ENCODE measurements at places on chromosomes 3 and 15. TPM values are rescaled to one million over a fixed set of nuclear protein-coding genes. Genes with fewer than 3 reads are reported as not detected.

ADAMTS9 gene
- 3.7 TPM for total RNA-seq

ANP32A gene
- 58.0 TPM for total RNA-seq

ZMYND10 gene
- 0.91 TPM for total RNA-seq

SAXO2 gene
- total RNA-seq = 0.30 TPM

DPPA2 gene
- total RNA-seq = not detected

ANKRD63 gene
- not detected for total RNA-seq

ATP1B3 gene
- total RNA-seq = 75.1 TPM

CCDC33 gene
- total RNA-seq = not detected

IL17RC gene
- total RNA-seq = 22.2 TPM

MCTP2 gene
- 8.9 TPM for total RNA-seq

GOLGA8M gene
- 2.0 TPM for total RNA-seq

IGF2BP2 gene
- 39.6 TPM for total RNA-seq

CDHR4 gene
- total RNA-seq = 0.07 TPM

NIPA2 gene
- 48.8 TPM for total RNA-seq

CPNE4 gene
- total RNA-seq = not detected

LYZL4 gene
- not detected for total RNA-seq

CYP19A1 gene
- 0.72 TPM for total RNA-seq

SLC6A20 gene
- not detected for total RNA-seq

NAA50 gene
- total RNA-seq = 278 TPM

IL5RA gene
- total RNA-seq = not detected

UROC1 gene
- total RNA-seq = not detected

CACNA2D2 gene
- total RNA-seq = 0.07 TPM

MTHFS gene
- total RNA-seq = 5.0 TPM

DLL4 gene
- total RNA-seq = 0.07 TPM

AGTR1 gene
- total RNA-seq = 0.30 TPM

PEX5L gene
- total RNA-seq = 5.6 TPM

DPPA4 gene
- under 0.01 TPM for total RNA-seq

DNAJA4 gene
- total RNA-seq = 3.4 TPM

ERC2 gene
- total RNA-seq = 0.10 TPM

BTLA gene
- 0.07 TPM for total RNA-seq

MOBP gene
- total RNA-seq = not detected

XCR1 gene
- not detected for total RNA-seq

PTPRG gene
- 72.5 TPM for total RNA-seq

CNTN3 gene
- 7.0 TPM for total RNA-seq

IRAK2 gene
- 22.7 TPM for total RNA-seq

CRBN gene
- 40.5 TPM for total RNA-seq

UBAP1L gene
- total RNA-seq = 2.2 TPM

FBXW12 gene
- total RNA-seq = not detected

ADCY5 gene
- 0.13 TPM for total RNA-seq

PDE8A gene
- 30.5 TPM for total RNA-seq

EFHB gene
- total RNA-seq = 0.72 TPM

CCDC39 gene
- not detected for total RNA-seq

PATL2 gene
- 0.33 TPM for total RNA-seq

GCSAM gene
- not detected for total RNA-seq

C3orf70 gene
- 0.46 TPM for total RNA-seq

PARP6 gene
- 34.6 TPM for total RNA-seq

GLDN gene
- 3.7 TPM for total RNA-seq

SCAANT1 gene
- not detected for total RNA-seq

Data from smooth muscle cell of the pulmonary artery (primary cell).